ENCODE measurements at places on chromosomes 11 and 22.

DNA sequence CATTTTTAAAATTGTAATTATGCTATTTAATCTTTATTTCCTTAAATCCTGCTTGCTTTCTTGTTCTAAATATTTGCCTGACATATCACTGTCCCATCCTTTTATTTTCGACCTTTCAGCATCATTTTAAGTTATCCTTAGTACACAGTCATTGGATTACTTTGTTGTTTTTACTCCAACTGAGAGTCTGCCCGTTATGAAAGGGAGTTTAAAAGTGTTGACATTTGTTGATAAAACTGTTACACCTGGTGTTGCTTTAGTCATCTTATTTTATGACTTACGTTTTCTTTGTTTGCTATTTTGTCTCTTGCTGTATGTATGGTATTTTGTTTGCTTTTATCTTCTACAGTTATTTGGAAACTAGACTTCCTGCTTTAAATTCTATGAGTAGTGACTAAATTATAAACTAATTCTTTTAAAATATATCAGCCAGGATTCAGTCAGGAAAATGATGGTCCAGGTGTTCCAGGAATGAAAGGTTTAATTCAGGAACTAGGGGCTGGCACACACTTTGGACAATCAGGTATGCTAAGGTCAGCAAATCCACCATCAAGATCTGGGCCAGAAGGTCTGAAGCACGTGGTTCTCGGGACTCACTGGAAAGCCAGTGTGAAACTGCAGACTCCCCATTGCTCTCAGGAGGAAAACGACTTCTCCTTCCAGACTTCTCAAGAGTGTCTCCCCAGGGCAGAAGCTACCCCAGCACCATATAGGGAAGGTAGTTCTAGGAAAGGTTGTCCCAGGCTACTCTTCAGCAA is 86.0 kb downstream of the RASSF10 start:
- no peak for DNase-seq

DNA sequence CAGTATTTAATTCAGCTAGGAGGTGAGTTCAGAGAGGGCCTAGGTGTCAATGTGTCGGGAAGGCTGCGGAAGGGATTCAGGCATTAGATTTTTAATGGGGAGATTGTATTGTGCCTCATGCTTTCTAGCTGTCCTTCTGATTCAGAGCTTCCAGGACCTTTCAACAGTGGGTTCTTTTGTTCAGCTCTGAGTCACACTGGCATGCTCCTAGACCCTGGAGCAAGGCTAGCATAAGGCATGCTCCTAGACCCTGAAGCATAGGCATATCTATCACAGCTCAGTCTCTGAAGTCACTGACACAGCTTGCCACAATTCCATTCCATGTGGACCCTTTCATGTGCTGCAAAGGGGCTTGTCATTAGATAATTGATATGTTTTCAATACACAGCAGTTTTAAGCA is 396.9 kb downstream of the RAB38 start:
- DNase-seq, result no peak

DNA sequence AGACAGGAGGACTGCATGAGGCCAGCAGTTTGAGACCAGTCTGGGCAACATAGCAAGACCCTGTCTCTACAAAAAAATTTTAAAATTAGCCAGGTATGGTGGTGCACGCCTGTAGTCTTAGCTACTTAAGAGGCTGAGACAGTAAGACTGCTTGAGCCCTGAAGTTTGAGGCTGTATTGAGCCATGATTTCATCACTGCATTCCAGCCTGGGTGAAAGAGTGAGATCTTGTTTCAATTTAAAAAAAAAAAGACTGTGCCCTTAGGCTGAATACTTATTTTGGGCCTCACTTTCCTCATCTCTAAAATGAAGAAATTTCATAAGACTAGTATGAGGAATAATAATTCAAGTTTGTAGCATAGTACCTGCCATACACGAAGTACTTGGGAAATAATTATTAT is 6.9 kb downstream of the AQP11 start:
- DNase-seq, result no peak

DNA sequence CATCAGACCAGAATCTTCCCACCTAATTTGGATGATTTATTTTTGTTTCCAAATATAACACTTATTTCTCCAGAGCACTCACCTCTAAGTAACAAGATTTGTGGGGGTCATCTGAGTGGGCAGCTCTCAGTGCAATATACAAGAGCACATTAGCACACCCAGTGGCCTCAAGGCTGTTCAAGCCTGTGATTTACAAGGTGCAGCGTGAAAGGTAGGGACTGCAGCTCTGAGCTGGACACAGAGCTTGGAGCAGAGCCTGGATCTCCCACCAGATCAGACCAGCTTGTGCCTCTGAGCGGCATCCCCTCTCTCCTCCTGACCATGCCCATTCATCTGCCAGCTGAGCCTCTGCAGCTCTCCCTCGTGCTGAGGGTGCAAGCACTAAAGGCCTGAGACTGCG is 323.3 kb upstream of the ZC3H12C start:
- DNase-seq, result no peak

DNA sequence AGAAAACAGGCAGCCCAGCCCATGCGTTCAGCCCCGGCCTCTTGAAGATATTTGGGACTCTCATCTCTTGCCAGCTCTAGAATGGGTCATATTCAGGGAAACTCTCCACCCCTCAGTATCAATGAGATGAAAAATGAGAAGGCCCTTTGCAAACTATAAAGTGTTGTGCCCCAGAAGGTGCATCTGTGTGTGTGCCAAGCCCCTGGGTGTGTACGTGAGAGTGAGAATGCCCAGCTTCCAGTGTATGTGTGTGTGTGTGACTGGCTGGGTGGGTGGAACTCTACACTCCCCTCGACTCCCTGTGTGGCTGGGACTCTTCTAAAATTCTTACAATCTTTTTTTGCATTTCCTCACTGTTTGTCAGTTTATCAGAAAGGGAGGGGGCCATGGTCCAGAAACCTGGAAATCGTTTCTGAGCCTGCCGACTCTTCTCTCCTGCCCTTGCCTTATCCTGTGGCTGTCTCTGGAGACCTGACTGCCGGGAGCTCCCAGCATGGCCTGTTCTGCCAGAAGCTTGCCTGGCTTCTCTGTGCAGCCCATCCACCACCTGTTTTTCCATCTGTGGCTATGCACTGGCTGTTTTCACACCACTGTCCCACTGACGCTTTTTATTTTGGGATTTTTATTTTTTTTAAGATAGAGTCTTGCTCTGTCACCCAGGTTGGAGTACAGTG is 1.2 kb downstream of the P2RY6 start:
- DNase-seq, result no peak

GRCh38 chr11:16969010-16969999 is 44.9 kb downstream of the PLEKHA7 start:
- no peak for DNase-seq

DNA sequence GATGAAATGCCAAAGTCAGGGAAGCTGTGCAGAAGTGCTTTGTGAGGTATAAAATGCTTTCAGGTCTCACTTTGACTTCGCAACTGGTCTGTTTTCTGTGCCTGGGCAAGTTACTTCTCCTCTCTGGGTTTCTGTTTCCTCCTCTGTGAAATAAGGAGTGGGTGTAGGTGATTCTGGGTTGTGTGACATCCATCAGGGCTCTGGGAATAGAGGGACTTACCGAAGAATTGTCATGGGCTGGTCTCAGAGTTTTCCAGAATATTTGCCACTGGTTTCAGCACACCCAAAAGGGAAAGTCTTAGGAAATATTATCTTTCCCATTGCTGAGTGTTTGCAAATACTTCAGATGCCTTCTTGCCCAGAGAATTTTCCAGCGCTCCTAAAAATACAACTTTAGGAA is 118.4 kb downstream of the KIAA1671 start:
- no peak for DNase-seq

DNA sequence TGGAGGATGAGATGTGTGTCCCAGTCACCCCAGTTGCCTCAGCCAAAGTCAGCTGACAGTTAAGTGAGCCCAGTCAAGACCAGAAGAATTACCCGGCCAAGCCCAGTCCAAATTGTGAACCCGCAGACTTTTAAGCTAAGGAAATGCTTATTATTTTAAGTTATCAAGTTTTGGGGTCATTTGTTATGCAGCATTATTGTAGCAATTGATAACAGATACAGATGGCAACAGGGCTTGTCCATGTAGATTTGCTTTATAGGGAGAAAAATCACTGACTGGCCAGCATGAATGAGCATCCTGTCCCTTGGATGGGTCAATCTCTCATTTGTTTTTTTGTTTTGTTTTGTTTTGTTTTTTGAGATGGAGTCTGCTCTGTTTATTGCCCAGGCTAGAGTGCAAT is 22.9 kb downstream of the SDHAF2 start:
- no peak for DNase-seq

- DNase-seq, result no peak
These were observed 27.6 kb upstream of the LRRC10B start for GRCh38 chr11:61480994-61481335.

- DNase-seq, result no peak
These were observed 10.5 kb downstream of the CHST1 start for GRCh38 chr11:45655012-45655283.

- DNase-seq, result no peak
These were observed 19.8 kb upstream of the FJX1 start for GRCh38 chr11:35598254-35599125.

GRCh38 chr22:49213731-49214352 is 613.8 kb downstream of the BRD1 start:
- DNase-seq, result no peak

GRCh38 chr11:111743700-111744099 is 22.5 kb downstream of the PPP2R1B start:
- DNase-seq, result no peak

DNA sequence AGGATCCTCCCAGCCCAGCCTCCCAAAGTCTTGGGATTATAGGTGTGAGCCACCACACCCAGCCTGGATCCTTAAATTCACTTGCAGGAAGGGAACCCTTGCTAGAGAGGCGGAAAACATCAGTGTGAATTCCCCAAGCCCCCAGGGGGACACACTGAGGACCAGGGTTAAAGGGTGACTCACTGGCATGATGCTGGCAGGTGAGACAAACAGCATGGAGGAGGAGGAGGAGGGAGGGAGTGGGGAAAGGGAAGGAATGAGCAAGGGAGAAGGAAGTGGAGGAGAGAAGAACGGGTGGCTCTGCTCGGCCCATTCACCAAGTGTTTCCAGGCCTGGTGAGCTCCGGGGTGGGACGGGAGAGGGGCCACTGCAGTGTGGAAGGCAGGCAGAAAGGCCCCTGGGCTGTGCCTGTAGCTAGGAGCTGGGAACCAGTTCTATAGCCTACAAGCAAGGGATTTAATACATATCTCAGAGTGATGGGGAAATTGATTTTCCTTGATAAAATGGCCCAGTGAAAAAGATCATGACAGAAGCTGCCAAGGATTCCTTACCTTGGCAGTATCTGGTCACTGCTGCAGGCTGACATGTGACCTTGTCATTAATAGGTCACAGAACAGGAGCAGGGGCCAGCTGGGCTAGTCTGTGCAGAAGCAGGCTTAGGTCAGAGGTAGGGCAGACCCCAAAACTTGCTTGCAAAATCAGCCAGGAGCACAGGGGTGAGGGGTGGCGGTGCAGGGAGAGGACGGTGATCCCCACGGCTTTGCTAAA is 370.2 kb downstream of the SHANK2 start:
- DNase-seq, result no peak

- no peak for DNase-seq
These were observed 58.9 kb upstream of the ARHGAP32 start for GRCh38 chr11:129251067-129251466.

DNA sequence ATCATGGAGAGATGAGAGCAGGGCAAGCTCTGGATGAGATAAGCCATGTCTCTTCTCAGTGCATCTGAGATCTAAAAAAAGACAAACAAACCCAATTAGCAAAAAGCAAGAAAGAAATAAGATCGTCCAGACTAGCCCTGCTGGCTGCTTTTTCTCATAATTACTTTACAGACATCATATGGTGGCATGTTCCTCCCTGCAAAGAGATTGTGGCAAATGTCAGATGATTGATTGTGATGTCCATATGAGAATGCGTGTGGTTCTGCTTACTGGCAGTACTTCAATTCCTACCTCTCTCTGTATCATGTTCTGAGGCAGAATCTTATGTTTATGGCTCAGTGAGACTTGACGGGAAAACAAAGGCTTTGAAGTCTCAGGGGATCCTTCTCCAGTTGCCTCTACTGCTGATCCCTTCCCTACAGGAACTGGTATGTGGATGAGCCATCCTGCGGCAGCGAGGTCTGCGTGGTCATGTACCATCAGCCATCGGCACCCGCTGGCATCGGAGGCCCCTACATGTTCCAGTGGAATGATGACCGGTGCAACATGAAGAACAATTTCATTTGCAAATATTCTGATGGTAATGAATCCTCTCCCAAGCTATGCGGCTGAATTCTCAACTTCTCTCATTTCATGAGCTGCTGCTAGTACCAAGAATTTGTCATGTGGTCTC is 8.8 kb downstream of the LAYN start:
- DNase-seq, result no peak

GRCh38 chr11:112162761-112163546 is 940 bp downstream of the IL18 start:
- no peak for DNase-seq

GRCh38 chr11:122655527-122656072 is at the start of gene UBASH3B:
Gene UBASH3B (plus strand): TSS chr11:122655722. CDS start chr11:122656050, 328 bp downstream.
- DNase-seq, result peak; percentile 61

GRCh38 chr22:49828599-49828965 is 909 bp upstream of the BRD1 start:
- DNase-seq, result no peak

- DNase-seq, result no peak
These were observed 21.9 kb upstream of the RAB30 start for GRCh38 chr11:83093634-83094033.

DNA sequence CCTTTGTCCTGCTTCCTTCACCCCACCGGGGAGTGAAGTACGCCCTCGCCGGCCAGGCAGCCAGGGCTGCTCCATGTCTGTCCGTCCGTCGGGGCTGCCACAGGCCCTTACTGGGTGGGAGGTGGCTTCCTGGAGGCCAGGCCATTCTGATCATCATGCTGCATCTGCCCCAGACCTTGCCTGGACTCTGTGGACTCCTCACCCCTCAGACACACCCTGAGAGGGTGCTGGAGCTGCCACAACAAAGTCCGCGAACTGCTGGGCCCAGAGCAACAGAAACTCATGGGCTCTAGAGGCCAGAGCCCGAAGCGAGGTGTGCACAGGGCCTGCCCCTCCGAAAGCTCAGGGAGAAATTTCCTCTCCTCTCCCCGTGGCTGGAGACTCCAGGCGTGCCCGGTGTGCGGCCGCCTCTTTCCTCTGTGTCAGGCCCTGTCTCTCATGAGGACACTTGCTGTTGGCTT is 124.2 kb downstream of the KCNQ1OT1 start:
- no peak for DNase-seq

DNA sequence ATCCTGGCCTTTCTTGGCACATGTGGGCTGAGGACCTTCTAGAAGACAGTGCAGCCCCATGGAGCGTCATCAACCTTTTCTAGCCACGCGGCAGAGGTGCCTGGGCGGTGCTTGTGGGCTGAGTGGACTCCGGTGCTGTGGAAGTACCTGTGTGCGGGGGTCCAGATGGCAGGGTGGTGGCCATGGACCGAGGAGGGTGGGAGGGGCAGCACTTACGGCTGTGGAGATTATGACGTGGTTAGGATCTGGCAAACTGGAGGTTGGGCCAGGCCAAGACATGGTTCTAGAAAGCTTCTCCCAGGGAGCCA is 2.0 kb downstream of the TUB start:
- DNase-seq, result no peak

GRCh38 chr11:47411884-47412746 is 3.7 kb downstream of the SLC39A13 start:
- DNase-seq, result peak; percentile 50

All from activated CD4-positive, alpha-beta T cell treated with anti-CD3 and anti-CD28 coated beads for 24 hours (primary cell).